ENCODE measurements at places on chromosomes 7 and 10. TPM values are rescaled to one million over a fixed set of nuclear protein-coding genes. Genes with fewer than 3 reads are reported as not detected.

DNA sequence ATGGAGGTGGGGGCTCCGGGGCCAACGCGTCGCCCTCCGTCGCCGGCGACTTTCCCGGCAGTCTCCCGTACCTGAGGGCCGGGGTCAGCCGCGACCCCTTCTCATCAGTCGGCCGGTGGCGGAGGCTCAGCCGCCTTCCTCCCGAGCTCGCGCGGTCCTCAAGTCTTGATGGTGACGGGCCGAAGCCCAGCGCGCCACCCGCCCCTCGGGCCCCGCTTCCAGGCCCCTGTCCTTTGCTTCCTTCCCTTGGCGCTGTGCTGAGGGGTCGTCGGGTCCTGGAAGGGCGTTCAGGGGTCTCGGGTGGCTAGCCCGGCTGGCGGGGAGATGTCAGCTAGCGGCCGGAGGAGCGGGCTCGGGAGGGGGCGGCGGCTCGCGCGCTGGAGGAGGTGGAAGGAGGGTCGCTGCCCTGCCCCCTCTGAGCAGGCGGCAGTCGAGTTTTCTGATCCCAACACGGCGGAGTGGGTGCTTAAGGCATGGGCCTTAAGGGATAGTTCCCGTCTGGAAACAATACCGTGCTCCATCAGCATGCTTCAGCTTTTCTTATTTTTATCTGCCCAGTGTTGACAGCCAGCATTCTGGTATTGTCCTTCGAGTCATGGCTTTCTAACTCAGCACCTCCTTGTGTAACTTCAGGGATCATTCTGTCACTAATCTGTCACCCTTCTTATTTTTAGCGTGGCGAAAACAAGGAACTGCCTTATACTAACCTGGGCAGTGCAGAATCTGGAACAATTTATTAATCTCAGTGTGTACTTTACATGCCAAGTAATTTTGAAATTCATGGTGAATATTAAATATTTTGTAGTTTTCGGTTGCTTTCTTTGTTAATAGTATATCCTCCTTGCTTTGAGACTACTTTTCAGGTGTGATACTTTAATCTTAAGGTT, 748 bp downstream of the PHTF2 start:
- no peak for DNase-seq

DNA sequence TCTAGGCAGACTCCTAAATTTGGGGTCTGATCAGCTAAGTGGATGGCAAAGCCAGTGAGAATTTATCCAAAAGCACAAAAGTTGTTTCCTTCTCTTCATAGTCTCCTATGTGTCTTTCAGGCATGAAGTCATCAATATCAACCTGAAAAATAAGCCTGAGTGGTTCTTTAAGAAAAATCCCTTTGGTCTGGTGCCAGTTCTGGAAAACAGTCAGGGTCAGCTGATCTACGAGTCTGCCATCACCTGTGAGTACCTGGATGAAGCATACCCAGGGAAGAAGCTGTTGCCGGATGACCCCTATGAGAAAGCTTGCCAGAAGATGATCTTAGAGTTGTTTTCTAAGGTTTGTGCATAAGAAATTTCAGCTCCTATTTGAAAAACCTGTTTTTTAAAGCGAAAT, 4.8 kb downstream of the GSTO1 start:
- DNase-seq = no peak

GRCh38 chr10:43885842-43886241, 237.2 kb upstream of the ZNF32 start:
- DNase-seq = no peak

DNA sequence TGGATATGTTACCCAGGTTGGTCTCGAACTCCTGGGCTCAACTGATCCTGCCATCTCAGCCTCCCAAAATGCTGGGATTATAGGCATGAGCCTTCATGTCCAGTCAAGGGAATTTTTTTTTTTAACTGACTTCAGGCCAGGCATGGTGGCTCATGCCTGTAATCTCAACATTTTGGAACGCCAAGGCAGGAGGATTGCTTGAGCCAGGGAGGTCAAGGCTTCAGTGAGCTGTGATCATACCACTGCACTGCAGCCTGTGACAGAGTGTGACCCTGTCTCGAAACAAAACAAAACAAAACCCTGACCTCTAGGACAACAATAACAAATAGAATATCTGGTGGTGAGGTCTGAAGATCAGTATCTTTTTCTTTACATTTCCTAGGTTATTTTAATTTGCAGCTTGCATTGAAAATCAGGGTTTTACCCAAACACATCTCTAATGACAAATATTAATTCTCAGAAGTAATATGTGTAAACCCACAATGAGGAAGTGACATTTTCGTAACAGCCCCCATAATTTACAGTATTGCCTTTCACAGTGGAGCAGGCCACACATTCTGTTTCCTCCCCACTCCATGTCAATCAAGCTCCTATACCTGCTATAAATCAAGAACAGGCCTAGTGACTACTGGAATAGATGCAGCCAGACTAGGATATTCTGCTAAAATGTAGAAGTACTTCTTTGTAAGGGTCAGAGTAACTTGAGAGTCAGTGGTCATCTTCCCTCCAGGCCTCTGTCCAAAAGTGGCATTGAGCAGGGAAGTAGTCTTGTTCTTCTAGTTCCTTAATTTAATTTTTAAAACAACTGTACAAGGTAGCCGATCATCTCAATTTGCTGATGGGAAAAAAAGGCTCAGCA, 43.3 kb upstream of the ECHDC3 start:
- DNase-seq = no peak

DNA sequence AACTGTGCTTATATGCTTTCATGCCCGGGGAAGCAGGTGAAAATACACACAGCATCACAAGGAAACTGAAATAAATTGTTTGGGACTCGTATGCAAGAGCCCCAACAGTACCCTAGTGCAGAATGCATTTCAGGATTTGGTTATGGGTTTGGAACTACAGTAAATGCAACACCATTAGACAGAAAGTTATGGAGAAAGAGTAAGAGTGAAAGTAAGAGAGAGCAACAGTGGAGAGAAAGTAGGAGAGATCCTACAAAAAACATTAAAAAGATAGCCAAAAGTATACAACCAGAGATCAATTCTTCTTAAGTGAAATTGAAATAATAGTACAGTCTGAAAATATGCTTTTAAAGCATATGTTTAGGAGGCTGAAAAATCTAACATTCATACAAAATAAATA, 231.1 kb downstream of the TFEC start:
- DNase-seq = no peak

Gene SEMA3E
- 4.8 TPM for total RNA-seq

GRCh38 chr10:36538953-36539586, 586.3 kb upstream of the ANKRD30A start:
- DNase-seq = no peak

GRCh38 chr10:103040418-103040817, 122.3 kb downstream of the CNNM2 start:
- no peak for DNase-seq

DNA sequence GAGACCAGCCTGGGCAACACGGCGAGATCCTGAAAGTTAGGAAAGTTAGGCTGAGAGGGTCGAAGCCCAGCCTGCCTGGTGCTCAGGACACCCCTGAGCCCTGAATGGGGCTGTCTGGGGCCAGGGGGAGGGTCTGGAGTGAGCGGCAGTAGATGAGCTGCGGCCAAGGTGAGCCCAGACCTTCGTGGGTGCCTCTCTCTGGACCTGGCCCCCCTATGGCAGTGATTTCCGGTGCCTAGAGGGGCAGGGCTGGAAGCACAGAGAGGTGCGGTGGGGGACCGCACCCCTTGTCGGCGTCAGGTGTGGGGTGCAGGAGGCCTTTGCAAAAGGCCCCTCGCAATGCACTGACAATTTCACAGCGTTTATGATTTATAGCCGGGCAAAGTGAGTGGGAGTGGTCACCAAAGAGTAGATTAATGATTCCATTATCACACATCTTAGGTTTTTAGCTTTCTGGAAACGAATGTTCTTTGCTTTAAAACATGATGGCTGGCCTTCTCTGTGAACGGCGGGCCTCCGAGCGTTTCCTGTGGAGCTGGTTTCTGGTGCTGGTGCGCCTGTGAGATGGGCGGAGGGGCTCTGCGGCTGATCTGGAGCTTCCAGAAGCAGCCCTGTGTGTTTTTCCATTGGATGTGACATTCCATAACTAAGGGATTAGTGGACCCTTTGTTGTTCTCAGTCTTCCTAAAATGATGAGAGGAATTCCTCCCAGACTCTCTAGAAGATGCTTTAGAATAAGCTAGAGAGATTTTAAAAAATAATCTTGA, 171.0 kb upstream of the ZNF32 start:
- no peak for DNase-seq

DNA sequence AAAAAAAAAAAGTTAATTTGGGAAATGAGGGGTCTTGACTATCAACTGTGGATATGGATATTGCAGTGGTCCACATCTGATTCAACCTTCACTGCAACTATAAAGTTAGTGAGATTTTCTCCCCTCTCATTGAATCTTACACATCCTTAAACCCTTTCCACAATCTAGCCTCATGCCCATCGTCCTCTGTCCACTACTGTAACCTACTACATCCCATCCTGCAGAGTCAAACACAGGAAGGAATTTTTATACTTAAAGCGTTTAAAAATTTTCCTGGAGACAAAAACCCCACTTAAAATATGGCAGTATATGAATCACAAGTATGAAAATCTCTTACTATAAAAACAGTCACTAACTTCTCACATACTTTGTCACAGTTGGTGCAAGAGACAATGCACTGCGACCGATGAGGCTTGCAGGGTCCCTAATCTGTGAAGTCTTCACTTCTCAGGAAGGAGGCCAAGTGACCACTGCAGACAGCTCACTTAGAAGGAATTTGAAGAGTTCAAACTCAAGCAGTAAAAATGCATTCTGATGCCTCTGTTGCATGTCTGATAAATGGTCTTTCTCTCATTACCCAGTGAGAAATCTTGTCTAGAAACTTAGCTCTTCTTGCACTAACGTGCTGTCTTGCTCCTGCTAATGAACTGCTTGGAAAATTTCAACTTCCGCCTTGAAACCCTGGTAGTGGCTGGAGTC, 50.3 kb upstream of the ST8SIA6 start:
- no peak for DNase-seq

- no peak for DNase-seq
These were observed 71.3 kb downstream of the TACC2 start for GRCh38 chr10:122060250-122060649.
